NT2/D1 (cell line): ENCODE measurements at places on chromosomes 3 and 15.

DNA sequence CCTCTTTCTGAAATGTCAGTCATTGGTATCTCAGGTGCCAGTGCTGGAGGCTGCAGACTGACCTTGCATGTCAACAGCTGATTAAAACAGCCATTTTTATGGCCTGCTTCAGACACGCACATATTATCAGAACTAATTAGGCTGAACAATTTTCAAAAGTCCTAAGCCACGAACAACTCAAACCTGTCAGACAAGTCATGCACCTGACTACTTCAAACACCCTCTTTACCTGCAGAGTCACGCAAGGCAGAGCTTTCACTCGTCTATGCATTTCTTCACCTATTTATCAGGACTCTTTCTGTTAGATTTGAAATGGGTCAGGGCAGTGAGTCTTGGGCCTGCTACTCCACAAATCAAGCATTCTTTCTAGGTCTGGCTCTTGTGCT lies 26.7 kb downstream of the CLK3 start:
- DNase-seq, result no peak

GRCh38 chr3:139676632-139677387 lies 962 bp downstream of the NMNAT3 start:
- no peak for DNase-seq

DNA sequence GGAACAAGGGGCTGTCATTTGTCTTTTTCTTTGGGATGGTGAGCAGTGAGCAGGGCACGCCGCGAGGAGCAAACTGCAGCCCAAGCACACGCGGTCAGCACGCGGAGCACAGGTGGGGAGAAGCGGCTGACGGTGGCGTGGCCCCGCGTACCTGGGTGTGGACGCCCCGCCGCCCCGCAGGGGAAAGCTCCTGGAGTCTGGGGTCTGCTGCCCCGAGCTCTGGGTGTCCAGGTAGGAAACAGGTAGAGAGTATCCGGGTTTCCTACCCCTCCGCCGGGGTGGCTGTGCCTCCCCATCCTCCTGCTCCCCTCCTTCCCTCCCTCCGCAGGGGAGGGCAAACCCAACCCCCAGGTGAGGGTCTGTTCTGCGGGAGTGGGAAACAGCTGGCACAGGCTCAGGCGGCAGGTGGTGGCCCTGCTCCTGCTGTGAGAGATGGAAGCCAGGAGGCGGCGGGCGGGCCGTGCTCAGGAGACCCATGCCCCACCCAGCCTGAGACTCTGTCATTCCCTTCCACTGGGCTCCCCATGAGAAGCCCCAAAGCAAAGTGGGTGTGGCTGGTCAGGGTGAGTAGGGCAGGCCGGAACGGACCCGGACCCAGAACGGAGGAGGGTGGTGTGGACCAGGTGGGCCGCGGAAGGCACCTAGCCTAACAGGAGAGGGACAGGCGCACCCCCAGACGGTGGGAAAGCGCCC lies 56.9 kb upstream of the CGNL1 start:
- no peak for DNase-seq

DNA sequence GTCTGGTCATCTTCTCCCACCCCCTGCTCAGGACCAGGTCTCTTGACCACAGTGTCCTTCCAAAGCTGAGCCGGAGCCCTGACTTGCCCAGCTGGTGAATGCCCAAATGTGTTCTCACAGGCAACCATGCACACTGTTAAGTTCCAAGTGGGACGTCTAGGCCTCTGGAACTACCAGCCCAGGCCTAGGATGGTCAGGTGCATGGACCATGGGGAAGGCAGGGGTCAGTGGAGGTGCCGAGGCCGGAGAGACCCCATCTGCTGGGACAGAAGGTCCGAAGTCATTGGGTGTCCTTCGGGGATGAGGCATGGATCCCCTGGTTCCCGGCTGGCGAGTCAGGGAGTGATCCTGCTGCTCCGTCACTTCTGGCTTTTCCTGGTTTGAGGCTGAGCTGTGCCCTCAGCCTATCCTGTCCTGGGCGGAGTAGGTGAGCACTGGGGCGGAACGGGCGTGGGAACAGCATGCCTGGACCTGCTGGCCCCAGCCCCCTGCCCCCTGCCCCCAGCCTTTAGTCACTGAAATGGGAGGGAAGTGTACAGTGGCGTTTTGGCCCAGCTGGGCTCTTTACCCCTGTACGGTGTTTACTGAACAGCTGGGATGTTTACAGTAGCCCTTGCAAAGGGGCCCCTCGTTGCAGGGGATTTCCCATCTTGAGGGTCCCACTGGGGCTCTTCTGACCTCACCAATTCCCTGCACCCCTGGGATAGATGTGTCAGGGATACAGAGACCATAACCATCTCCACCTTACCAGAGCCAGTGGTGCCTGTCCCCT lies 12.1 kb downstream of the SEMA3F start:
- DNase-seq, result no peak

DNA sequence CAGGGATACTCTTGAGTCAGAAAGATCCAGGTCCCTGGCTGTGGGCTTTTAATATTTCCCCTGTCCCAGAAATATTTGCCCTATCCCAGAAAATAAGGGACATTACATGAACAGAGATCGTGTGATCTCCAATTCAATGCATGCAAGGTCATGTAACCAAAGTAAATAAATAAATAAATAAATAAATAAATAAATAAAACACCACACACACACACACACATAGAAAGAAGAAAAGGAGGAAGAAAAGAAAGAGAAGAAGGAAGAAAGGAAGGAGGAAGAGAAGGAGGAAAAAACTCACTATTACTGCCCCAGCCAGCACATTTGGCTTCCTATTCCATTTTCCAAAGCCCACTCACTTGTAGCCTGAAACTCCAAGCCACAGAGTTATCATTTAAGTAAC lies 117.9 kb upstream of the CFAP20DC start:
- no peak for DNase-seq

DNA sequence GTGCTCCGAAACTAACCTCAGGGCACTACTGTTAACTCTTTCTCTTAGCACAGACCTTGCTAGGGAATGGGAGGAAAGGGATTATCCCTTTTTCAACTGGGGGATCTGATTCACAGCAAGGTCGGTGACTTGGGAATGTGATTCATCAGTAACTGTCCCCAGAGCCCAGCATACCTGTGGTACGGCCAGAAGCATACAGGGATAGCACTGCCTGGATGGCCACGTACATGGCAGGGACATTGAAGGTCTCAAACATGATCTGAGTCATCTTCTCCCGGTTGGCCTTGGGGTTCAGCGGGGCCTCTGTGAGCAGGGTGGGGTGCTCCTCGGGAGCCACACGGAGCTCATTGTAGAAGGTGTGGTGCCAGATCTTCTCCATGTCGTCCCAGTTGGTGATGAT lies 2.3 kb downstream of the ACTC1 start:
- no peak for DNase-seq

- no peak for DNase-seq
Measured at GRCh38 chr3:187952849-187953248, 201.1 kb upstream of the LPP start.

DNA sequence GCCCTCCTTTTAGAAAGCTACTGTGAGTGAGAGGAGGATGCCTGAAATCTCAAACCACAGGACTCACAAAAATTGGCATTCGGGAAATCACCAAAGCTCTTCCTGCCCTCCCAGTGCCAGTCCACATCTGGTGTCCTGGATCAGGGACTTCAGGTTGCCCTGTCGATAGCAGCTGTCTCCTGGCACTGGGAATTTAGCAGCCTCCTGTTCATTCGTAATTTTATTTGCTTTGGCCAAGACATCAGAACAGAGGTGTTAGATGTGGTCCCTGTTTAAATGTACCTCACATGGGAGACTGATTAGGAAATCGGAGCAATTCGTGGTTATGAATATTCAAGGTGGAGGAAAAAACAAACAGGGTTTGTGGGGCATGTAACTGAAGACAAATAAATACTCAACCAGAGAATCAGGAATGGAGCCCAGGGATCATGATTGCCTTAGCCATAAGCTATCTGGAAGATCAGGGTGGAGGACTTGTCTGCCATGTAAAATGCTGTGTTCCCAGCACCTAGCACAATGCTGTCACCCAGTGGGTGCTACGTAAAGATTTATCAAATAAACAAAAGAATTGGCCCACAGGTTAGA lies 265.2 kb upstream of the PROK2 start:
- DNase-seq, result no peak

DNA sequence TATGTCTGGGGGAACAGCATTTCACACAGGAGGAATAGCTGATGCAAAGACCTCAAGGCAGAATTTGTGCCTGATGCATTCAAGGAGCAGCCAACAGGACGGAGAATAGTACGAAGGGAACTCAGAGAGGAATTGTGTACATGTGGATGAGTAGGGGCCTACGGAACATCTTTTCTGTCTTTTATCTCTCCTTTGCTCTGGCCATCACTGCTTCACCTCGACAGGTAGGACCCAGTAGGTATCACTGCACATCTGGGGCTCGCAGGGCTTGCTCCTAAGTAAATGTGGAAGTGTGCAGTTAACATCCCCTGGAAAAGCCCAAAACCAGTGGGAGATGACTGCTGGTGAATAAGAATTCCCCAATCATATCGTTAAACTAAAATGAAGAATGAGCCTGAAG lies 56.4 kb upstream of the POU1F1 start:
- DNase-seq, result no peak

DNA sequence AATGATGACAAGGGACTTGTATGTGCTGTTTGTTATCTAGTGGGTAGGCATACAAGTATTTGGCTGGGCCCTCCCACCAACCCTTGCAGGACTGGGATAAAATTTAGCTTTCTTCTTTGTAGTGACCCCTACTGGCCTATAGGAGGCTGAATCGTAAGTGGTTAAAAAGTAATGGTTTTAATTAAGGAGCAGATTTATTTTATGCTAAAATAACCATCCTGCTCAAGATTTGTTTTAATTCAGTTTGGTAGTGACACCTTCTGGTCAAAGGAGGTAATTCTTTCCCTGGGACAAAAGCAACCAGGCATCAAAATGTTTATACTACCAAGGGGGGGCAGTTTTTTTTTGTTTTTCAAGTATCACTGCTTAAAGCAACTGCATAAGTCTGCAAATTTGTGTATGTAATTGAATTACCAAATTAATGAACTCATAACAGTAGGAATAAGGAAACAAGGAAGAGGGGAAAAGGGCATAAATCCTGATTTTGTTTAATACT lies 70.7 kb downstream of the TOP2B start:
- no peak for DNase-seq

- DNase-seq, result no peak
Measured at GRCh38 chr3:4532535-4533112, 39.5 kb downstream of the ITPR1 start.

DNA sequence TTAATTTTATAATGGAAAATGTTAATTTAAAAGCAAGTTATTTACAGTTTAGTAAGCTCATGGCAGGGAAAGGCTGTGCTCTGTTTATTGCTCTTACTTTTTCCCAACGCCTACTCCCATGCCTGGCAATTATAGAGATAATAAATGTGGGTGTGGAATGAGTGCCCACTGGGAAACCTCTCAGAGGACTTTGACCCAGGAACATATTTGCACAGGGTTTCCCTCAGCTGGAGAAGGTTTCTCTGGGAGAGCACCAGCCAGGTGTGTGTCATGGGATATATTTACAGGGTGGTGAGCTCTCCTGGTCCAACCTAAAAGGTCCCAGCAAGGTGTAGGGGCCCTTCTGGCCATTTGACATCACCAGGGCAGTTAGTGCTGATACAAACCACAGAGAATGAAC lies 27.9 kb downstream of the ZNF710 start:
- no peak for DNase-seq

DNA sequence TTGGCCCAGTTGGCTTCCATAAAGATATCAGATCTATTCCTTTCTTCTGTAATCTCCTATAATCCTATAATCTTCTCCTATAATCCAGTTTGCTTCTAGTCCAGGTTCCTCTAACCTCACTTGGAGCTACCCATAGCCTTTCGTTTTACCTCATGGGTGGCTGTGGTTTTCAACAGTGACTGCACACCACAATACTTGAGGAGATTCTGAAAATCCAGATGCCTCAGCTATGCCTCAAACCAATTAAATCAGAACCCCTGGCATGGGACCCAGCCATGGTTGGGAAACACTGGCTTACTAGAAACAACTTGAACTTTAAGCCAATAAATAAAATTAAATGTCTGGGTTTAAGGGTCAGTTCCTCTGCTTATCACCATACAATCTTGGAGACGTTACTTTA lies 86.1 kb upstream of the NTRK3 start:
- DNase-seq, result no peak

GRCh38 chr3:39011191-39011736 lies 40.5 kb downstream of the SCN11A start:
- DNase-seq, result no peak

- no peak for DNase-seq
Measured at GRCh38 chr3:69378112-69378802, 7.6 kb downstream of the FRMD4B start.

- DNase-seq, result no peak
Measured at GRCh38 chr3:51708216-51708845, 1.5 kb downstream of the GRM2 start.

DNA sequence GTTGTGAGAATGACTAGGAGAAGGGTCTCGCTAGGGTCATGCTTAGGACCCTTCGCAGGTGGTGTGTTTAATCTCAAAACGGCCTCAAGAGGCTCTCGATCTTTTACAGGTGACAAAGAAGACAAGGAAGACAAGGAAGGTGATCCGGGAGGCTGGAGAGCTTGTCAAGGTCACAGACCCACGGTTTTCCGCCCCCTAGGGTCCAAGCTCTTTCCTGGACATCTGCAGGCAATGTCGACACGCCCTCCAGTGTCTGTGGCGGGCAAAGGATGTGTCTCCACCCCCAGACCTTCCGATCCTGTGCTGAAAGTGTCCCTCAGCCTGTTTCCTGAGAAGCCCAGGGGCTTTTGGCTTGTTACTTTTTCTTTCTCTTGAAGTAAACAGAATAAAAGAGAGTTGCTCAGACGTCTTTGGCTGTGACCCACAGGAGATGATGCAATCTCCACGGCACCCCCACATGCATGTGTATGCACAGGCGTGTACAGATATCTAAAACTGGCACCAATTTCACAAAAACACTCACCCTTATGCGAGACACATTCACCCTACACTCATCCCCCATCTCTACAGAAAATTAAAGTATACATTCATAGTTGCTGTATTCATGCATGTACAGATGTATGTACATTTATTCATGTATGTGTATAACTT lies 108.8 kb downstream of the KLF13 start:
- peak; percentile 56 for DNase-seq

- DNase-seq, result no peak
Measured at GRCh38 chr3:147900851-147901250, 491.7 kb downstream of the ZIC1 start.

DNA sequence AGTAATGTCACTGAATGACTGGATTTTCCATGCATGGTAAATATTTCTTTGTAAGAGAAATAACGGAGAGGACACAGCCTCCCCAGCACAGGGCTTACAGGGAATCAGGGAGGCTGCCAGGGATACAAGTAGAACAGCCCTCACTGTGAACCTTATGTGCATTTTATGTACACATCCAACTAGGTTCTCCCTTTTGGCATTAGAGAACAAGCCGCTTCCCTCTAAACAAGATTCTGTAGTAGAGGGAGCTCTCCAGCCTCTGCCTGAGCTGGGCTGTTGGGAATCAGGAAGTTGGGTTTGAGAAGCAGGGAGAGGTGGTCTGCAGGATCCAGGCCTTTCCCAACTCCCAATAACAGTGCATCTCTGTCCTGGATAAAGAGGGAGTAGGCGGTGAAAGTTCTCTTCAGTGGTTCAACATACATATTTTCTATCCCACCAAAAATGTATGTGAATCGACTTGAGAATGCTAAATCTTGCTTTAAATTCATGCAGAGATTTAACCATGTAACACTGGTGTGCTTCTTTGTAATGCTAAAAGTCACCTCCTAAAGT lies 83.7 kb downstream of the ARNT2 start:
- DNase-seq, result no peak

GRCh38 chr15:66704019-66704802 lies 2.2 kb downstream of the SMAD6 start:
- DNase-seq, result no peak

- no peak for DNase-seq
Measured at GRCh38 chr3:160748787-160749186, 7.2 kb upstream of the PPM1L start.

GRCh38 chr15:41501931-41502794 lies 8.5 kb downstream of the ITPKA start:
- no peak for DNase-seq
